ENCODE measurements at places on chromosomes 5 and 9.

- DNase-seq: no peak
Measured at GRCh38 chr9:113416149-113416721, 5.7 kb downstream of the C9orf43 start.

DNA sequence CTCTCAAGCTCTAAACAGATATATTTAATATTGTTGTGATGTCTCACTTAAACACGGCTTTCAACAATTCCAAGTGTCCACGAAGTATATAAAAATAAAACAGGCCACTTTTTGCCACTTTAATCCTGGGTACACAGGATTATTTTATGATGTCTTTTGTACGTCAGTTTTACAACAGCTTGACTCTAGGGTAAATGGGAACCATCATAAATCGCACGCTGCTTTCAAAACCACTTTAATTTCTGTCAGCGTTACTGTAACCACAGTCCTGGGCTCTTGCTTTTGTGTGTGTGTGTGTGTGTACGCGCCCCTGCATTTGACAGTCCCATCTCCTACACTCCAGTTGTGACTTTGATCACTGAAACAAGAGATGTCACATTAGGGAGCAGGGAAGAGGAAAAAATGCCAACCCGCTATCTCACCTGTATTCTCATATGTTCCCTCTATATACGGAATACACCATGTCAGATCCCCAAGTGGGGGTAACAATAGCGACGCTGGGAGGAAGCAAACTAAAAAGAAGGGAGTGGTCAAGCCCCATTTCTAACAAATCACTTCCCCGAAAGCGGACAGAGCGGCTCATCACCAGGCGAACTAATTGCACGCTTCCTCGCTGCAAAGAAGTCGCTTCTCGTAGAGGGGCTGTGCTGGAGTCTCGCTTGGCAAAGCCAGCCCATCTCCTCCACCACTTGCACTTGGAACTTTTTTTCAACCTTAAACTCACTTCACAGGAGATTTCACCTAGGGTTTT, 1.2 kb downstream of the BNC2 start:
- no peak for DNase-seq

GRCh38 chr5:11386398-11386797, 517.8 kb downstream of the CTNND2 start:
- DNase-seq: no peak

- no peak for DNase-seq
Measured at GRCh38 chr9:25284365-25284764, 393.9 kb downstream of the TUSC1 start.

DNA sequence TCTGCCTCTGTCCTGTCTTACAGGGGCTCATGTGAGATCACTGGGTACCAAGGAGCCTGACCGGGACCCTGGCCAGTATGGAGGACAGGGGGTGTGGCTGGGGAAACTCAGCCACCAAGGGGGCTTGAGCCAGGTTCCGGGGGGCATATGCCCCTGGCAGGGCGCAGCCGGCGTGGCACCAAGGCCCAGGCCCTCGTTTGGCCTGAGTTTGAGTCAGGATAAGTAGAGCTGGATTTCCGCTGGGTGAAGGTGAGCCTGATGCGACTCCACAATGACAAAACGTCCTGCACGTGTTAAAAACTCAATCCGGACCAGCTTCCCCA, 616 bp upstream of the TSPAN17 start:
- DNase-seq: no peak
